RCC 7860 (cell line): ENCODE measurements at places on chromosomes 6 and 20.

- no peak for DNase-seq
Measured at GRCh38 chr20:5718896-5719595, 31.2 kb upstream of the SHLD1 start.

DNA sequence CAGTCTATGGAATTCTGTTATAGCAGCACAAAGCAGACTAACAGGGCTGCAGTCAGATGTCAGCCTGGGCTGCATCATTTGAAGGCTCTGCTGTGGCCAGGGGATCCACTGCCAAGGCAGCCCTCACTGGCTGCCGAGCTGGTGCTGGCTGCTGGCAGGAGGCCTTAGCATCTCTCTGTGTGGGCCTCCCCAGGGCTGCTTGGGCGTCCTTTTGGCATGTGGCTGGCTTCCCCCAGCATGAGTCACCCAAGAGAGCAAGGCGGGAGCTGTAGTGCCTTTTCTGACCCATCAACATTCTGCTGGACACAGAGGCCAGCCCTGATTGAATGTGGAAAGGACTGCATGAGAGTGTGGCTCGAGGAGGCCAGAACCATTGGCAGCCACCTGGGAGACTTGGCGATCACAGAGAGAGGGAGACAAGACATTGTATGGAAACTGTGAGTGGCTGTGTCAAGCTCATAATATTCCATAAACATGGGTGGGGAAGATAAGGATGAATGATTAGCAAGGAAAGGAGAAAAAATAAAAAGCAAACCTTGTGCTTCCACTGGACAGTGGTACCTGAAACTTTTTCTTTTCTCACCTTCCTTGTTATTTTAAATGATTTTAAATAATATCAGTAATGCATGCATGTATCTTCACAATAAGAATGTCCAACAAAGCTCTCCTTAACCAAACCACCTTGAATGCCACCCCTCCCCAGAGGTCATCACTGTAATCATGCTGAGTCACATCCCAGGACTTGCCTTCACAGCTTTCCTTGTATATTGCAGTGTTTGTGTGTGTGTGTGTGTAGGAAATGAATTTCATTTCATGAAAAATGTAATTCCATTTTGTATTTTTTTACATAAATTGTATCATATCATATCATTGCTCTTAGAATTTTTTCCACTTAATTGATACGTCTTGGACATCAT lies 55.0 kb upstream of the VSX1 start:
- peak; percentile 82 for DNase-seq

- no peak for DNase-seq
Measured at GRCh38 chr20:3712279-3712873, at the start of gene SIGLEC1. Gene SIGLEC1 (minus strand): TSS chr20:3712600. CDS start chr20:3707128, 5,472 bp downstream.

DNA sequence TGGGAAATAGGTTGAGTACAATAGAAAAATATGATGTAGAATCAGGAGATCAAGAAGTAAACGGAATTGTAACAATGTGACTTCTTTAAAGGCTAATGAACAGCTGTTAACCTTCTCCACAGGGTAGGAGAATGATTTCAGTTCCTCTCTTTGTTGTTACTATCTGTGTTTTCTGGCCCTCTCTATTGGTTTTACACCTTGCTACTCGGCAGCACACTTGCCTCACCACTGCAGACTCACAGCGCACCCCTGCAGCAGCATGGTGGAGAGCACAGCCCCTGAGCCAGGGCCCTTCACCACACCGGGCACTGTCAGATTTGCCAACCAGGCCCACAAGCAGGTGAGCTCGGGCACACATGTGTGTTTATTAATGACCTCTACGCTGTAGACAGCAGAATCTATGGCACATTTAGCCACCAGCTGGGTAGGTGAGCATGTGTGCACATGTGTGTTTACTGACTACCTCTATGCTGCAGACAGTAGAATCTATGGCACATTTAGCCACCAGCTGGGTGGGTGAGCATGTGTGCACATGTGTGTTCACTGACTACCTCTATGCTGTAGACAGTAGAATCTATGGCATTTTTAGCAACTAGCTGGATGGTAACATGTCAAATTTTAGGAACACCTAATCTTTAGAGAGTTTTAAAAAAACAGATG lies 16.8 kb downstream of the SFT2D1 start:
- no peak for DNase-seq

GRCh38 chr6:33167374-33168283 lies 24.6 kb downstream of the COL11A2 start:
- no peak for DNase-seq

- DNase-seq = peak; percentile 10
Measured at GRCh38 chr20:19690462-19690861, 67.6 kb upstream of the RIN2 start.

DNA sequence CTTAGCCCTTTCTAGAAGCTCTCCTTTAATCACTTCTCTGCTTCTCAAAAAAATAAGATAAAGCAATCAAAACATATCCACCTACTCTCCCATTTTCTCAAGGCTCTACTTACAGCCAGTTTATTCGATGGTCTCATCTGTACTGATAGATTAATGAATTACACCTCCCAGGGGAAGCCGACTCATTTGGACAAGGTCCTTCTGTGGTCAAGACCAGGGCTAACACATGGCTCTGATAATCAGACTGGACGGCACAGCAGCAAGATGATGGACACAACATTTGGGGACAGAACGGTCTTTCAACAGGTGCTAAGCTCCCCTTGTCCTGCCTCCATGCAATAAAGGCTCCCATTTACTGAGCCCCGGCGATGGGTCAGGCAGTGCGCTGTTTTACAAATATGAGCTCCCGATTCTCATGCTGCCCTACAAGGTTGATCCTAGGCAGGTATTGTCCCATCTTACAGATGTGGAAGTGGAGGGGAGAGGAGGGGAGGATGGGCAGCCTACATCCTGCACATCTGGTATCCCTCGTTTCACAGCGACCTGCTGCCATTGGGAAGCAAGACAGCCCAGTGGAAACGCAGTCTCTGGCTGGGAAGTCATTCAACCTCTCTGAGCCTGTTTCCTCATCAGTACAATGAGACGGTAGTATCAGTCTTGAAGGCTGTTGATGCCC lies 15.7 kb downstream of the CPNE5 start:
- no peak for DNase-seq

- no peak for DNase-seq
Measured at GRCh38 chr6:129980821-129981220, 37.6 kb upstream of the L3MBTL3 start.

GRCh38 chr20:63497138-63497945 lies 1.5 kb downstream of the EEF1A2 start:
- DNase-seq = no peak

DNA sequence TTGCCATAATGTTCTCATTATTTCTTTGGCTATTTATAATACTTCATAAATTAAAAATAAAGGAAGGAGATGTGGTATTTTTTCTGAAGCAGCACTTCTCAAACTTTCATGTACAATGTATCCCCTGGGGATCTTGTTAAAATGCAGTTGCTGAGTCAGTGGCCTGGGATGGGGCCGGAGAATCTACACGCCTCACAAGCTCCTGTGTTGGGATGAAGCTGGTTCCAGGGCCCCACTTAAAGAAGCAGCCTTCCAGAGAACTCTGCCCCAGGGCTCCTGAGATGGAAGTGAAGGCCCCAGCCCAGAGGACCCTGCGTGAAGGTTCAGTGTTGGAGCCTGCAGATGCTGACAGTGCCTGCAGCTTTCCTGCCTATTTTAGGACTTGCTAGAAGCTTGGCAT lies 40.1 kb upstream of the SLC23A2 start:
- DNase-seq = no peak

DNA sequence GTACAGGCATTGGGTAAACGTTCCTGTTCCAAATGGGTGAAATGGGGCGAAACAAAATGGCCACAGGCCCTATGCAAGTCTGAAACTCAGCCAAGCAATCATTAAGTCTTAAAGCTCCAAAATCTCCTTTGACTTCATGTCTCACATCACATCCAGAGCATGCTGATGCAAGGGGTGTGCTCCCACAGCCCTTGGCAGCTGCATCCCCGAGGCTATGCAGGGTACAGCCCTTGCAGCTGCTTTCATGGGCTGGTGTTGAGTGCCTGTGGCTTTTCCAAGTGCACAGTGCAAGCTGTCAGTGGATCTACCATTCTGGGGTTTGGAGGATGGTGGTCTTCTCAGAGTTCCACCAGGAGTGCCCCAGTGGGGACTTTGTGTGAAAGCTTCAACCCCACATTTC lies 270.0 kb upstream of the CDYL start:
- no peak for DNase-seq

DNA sequence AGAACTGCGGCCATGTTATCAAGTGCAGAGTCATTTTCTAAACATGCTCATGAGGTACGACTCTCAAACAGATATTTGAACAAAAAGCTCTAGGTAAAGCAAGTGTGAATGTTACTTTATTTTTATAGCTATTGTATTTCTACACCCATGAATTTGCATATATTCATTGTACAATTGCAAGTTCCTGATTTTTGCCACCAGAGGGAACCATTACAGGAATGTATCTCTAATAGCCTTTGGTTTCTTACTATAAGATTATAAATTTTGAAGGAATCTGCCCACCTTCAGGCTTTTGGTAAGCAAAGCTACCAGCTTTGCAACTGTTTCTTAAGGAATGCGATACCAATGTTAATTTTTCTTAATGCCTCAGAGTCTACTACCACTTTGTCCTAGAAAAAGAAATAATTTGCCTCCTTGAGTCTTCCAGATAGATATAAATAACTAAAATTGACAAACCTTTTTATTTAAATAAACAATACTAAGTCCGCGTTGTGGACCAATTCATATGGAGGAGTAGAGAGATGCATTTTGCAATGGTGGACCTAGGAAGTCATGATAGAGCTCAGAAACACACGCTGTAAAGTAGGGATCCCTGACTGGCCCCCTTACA lies 125.4 kb upstream of the SAMD5 start:
- DNase-seq = peak; percentile 5

- no peak for DNase-seq
Measured at GRCh38 chr20:49161428-49162152, 26.5 kb downstream of the STAU1 start.

GRCh38 chr6:16322666-16323312 lies 84.4 kb downstream of the GMPR start:
- peak; percentile 64 for DNase-seq

GRCh38 chr6:150622941-150623874 lies 23.5 kb downstream of the PLEKHG1 start:
- no peak for DNase-seq

GRCh38 chr20:31712564-31713311 lies 9.9 kb downstream of the BCL2L1 start:
- DNase-seq = peak; percentile 96

- DNase-seq = no peak
Measured at GRCh38 chr6:147194652-147195411, 9.4 kb upstream of the STXBP5 start.

GRCh38 chr6:167485186-167485978 lies 160.5 kb downstream of the TTLL2 start:
- no peak for DNase-seq

- DNase-seq = no peak
Measured at GRCh38 chr6:36315921-36316320, 20.8 kb downstream of the BNIP5 start.

DNA sequence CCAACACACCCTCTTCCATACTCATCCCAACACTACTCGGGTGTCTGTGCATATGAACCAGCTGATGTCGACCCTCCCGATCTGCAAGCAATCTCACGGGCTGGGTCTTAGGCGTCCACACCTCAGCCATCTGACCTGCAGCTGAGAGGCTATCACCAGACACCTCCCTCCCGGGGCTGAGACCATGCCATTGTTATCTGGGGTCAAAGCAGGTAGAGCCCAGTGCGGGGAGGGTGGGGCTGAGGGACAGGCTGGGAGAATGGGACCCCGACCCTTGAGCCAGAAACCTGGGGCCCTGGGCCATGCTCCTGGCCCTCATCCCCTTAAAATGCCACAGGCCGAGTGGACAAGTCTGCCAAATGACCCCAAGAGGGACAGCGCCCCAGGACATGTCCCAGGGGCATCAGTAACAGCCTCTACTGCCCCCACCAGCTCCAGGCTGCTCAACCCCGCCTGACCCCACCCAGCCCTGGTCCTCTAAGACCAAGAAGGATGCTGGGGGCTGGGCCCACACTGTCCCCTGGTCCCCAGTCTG lies 146.7 kb upstream of the CST7 start:
- DNase-seq = no peak

- no peak for DNase-seq
Measured at GRCh38 chr20:52124821-52125220, 66.8 kb downstream of the ZFP64 start.

DNA sequence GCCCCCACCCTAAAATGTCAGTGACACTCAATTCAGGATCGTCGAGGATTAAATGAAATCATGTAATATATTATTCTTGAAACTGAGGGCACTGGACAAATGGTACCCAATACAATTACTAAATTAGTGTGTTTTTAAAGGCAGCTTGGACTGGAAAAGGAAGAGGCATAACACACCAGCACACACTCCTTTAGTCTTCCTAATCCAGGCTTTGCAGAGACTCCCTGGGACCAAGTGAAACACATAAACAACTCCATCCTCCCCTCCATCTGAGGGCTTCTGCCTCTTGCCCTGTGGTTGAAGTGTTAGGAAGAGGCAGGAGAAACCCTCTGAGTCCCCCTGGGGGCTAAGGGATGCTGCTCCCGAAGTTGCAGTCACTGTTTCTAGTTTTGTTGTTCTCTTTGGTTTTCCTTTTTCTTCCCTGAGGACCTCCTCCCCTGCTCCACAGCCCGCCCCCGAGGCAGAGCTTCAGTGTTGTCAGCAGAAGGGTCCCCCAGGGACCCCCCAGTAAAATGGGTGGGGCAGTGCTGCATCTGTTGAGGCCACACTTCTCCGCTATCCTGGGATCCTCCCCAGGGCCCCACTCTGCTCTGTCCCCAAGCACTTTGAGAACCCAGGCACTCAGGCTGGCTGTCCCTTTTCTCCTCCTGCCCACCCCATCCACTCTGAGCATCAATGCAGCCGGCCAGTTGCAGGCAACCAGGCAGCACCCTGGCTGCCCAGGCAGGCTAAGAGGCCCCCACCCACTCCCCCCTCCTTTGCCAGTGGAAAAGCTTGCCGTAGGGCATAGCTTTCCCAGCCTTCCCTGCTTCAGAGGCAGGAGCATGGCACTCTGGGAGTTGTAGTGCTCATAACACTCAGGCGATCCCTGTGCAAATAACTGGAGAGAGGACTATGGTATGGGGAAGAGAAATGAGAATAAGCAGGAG lies 5.9 kb downstream of the TMEM63B start:
- no peak for DNase-seq

DNA sequence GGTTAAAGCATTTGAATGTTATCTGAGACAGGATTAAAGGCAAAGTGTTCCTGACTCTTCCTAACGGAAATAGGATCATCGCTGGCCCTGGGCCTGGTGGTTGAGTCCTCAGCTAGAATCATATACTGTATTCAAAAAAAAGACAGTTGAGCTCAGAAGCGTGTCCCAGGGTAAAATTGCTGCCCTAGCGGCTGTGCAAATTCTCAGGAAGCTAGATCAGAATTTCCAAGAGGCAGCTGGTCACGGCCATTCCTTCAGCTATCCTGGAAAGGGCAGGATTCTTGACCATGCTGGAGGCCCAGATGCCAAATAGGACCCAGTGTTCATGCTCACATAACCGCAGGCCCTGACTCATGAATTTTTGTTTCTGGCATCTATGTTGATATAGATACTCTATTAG lies 67.4 kb downstream of the STMND1 start:
- DNase-seq = no peak

GRCh38 chr6:158684311-158684710 lies 34.5 kb downstream of the SYTL3 start:
- DNase-seq = no peak
